ENCODE measurements at places on chromosomes 3 and 15.

GRCh38 chr3:154285221-154285620 lies 39.1 kb downstream of the DHX36 start:
- DNase-seq = no peak

- no peak for DNase-seq
Measured at GRCh38 chr3:185081521-185081920, 71.3 kb downstream of the C3orf70 start.

- DNase-seq = no peak
Measured at GRCh38 chr3:170049146-170050000, 11.6 kb downstream of the GPR160 start.

GRCh38 chr3:50491023-50491422 lies 12.4 kb downstream of the CACNA2D2 start:
- DNase-seq = no peak

- no peak for DNase-seq
Measured at GRCh38 chr3:69105320-69105719, 17.1 kb downstream of the LMOD3 start.

DNA sequence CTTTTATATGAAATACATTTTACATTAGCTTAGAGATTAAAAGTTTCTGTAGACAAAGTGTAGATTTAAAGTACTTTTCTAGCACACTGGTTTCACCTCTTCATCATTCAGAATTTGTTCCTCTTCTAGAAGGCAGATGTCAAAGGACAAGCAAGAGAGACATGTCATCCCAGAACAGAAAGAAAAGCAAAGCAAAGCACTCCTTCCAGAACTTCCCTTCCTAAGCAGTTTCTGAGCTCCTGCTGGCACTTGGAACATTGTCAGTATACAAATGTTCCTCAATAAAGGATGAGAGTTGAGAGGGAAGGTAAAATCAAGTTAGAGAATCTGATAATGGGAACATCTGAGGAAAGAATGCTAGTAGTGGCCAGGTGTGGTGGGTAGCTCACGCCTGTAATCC lies 26.2 kb downstream of the TMOD3 start:
- no peak for DNase-seq

DNA sequence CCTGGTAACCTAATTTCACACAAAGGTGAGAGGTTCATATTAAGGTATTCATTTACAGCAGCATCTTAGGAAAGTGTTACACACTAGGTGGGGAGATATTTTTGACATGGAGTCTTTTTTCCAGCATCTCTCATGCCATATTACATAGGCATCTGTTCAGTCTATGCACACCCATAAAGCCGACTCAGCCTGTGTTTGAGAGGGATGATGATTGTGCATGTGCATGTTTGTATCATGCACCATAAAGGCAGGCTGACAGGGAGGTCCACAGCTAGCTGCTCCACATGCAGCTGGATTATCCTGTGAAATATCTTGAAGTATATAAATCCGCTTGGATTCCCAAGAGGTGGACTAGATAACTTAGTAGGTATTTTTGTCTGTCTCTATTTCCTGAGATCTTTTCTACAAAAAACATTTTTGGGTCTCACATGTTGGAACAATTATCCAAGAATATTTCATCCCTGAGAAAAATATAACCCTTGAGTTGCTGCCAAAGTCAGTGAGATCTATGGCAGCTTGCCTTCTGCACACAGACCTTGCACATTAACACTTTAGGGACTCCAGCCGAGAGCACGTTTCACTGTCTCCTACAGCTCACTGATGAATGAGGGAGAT lies 288.4 kb upstream of the DPH6 start:
- no peak for DNase-seq

- DNase-seq = no peak
Measured at GRCh38 chr3:156040041-156040440, 80.3 kb upstream of the KCNAB1 start.

DNA sequence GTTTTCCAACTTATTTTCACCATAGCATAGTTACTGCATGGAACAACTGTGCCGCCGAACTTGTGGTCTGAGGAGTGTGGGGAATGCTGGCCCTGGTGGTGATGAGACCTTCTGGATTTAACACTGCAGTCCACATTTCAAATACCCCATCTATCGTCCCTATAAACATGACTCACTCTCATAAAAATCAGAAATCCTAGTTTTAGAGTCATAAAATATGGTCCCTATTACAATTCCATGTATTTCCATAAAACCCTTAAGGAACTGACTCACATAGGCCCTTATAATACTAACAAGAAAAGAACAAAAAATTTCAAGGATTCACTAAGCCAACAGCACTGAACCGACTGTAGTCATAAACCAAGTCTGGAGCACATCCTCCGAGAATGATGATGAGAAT lies 147.2 kb downstream of the FOXP1 start:
- DNase-seq = no peak

DNA sequence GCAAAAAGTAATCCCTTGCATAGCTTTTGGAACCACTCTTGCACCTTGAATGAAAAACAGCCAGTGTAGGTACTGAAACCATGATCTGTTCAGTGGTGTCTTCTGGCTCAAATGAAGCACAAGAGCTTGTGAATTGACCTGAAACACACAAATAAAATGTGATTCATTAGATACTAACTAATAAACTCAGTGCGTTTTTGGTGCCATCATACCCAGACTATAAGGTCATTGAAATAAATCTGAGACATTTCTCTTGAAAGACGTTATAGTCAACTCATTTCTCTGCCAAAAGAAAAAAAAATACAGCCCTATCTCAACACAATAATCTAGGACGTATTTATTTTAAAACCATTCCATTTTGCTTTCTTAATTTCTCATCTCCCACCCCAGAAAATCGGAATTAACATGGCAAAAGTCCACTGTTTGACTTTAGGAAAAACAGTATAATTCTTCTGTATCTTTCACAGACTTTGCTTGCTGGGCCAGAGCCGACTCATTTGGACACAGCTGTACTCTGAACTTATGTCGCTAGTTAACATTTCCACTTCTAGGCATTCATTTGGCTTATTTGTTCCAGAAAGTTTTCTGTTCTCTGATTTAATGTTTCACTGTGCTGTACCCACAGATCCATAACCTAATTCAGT lies 284.9 kb upstream of the TBL1XR1 start:
- no peak for DNase-seq

- DNase-seq = no peak
Measured at GRCh38 chr3:64332459-64333350, 107.4 kb upstream of the PRICKLE2 start.

- no peak for DNase-seq
Measured at GRCh38 chr15:70088455-70088854, 9.3 kb downstream of the TLE3 start.

DNA sequence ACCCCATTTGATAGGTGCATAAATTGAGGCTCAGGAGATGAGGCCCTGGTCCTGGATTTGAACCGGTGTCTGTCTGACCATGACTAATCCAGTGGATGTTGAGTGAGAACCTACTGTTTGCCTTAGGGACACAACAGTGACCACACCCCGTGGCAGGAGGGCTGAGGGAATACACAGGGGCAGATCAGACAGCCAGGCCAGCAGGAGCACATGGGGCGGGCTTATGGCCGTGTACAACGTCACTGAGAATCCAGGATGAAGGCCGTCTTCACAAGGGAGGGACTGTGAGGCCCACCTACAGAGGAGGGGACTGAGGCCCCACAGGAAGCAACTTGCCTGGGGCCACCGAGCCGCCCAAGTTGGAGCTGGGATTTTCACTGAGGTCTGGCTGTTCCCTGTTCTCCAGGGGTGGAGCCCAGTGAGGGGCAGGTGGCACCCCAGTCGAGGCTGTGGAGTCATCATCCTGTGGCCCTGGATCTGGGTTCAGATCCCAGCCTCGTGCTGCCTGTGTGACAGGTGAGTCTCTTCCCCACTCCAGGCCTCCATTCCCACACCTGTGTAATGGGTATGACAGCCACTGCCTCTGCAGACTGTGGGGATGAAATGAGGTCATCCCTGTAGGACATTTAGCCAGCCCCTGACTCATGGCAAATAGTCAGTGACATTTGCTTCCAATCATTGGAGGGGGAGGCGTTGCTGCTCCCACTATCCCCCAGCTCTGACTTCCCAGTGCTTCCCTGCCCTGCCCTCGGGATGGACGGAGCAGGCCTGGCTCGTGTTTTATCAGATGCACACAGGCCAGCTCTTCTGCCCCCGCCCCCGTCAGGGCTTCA lies 6.3 kb upstream of the PLXND1 start:
- DNase-seq = no peak

GRCh38 chr3:49346797-49347251 lies 7.0 kb upstream of the USP4 start:
- no peak for DNase-seq

DNA sequence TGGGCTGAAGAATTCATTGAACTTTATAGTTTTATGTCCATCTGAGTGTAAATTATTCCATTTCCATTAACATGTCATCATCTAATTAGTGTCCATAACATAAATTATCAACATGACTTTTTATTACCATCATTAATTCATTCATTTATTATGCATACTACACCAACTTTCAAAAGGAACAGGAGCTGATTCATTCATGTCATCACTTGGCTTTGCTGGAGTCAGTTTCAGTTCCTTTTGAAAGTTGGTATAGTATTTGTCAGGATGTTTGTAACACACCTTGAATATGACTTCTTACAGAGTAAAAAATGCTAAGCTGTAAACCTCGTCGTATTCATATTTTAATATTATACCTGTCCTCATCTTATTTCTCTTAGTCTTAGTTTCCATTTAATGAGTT lies 298.0 kb upstream of the RBMS3 start:
- no peak for DNase-seq

GRCh38 chr3:120151791-120152190 lies 57.5 kb upstream of the GSK3B start:
- no peak for DNase-seq

Measured in stimulated activated CD8-positive, alpha-beta memory T cell treated with anti-CD3 and anti-CD28 coated beads, Interleukin-7, amount 100 ng/mL, for 1 hour (primary cell).